Left colon (tissue), 2 donors: ENCODE measurements at places on chromosomes 4 and X.
A peak's percentile ranks its signal among the peaks of the same experiment; 100 is the strongest.

DNA sequence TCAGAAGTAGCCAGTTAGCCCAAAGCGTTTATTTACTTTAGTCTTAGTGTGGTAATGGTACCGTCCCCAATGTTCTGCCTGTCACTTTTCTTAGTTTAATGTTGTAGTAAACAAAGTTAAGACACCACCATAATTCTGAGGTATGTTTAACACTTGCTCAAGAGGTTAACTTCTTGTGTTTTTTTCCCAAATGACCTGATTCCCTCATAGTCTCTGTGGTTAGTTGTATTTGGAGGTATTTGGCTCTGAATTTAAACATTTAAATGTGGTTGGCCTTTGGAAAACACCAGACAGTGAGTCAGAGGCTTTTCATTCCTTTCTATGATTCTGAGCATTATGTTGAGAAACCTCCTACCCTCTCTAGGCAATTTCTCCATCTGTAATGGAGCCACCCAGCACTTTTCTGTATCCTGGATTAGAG is 47.9 kb downstream of the CXCL1 start:
- DNase-seq = no peak

- DNase-seq = no peak
These were observed 3.1 kb downstream of the JADE1 start for GRCh38 chr4:128812442-128813235.

- no peak for DNase-seq
These were observed 973.3 kb upstream of the FTHL17 start for GRCh38 chrX:32045149-32045548.

DNA sequence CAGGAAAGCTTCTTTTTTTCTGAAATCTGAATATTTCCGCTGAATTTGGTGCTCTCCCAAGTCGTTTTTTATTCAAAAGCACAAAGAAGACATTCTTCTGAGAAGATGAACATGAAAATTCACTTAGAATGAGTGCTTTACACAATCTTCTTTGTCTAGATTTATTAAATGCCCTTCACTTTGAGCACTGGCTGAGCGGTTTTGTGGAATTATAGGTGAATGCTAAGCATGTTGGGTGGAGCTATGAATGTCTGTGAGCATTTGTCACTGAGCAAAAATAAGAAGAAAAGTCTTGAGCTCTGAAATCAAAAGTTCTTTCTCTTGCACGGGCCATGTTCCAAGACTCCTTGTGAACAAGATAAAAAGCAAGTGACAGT is 13.1 kb downstream of the GASK1B start:
- no peak for DNase-seq

- DNase-seq = no peak
These were observed 104.2 kb downstream of the TMEM131L start for GRCh38 chr4:153570228-153570973.

GRCh38 chr4:9885958-9886357 is 104.5 kb downstream of the DRD5 start:
- no peak for DNase-seq

DNA sequence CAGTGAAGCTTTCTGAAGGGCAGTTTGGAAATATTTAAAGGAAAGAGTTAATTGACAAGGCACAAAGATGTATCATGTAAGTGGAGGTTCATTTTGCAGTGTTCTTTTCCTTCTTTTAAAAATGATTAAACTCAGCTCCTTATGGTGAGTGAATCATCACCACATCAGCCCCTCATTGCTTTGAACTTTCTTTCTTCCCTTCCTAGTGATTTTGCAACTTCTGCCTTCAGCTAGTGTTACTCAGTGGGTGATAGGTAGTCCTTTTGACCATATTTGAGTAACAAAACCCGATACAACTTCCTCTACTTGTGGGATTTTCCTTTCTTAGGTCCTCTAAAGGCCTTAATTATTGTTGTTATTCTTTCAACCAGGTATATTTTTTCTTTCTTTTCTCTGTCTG is 8.2 kb downstream of the ZCCHC4 start:
- no peak for DNase-seq

- no peak for DNase-seq
These were observed 1459.9 kb downstream of the PCDH7 start for GRCh38 chr4:32180086-32180485.

GRCh38 chrX:140563893-140564292 is 59.0 kb upstream of the SOX3 start:
- no peak for DNase-seq

GRCh38 chrX:129772796-129773431 is 6.8 kb upstream of the SASH3 start:
- DNase-seq = peak; percentile 88

GRCh38 chr4:105197777-105198176 is 51.1 kb downstream of the TET2 start:
- no peak for DNase-seq

DNA sequence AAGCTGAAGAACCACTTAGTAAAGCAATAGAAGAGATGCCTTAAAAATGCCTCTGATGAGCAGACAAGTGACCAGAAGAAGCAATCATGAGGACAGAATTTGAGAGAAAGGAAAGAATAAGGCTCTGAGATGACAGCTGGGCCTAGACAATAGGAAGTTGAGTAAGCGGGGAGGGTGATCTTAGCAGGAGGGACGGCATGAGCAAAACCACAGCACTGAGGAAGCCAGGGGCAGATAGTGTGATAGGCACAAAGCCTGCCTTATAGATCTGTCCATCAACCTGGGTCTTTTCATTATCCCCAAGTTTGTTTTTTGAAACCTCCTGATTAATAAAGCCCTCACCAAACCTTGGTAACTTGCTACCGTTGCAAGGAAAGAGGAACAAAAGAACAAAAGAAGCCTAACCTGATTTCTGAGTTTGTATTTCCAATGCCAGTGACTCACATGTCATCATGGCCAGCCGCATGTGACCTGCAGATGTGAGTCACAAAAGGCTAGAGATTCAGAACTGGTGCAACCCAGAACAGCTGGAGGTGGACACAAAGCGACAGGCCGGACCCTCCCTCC is 55.7 kb upstream of the PPARGC1A start:
- no peak for DNase-seq

- DNase-seq = no peak
These were observed 10.7 kb downstream of the RBPJ start for GRCh38 chr4:26331380-26331950.

DNA sequence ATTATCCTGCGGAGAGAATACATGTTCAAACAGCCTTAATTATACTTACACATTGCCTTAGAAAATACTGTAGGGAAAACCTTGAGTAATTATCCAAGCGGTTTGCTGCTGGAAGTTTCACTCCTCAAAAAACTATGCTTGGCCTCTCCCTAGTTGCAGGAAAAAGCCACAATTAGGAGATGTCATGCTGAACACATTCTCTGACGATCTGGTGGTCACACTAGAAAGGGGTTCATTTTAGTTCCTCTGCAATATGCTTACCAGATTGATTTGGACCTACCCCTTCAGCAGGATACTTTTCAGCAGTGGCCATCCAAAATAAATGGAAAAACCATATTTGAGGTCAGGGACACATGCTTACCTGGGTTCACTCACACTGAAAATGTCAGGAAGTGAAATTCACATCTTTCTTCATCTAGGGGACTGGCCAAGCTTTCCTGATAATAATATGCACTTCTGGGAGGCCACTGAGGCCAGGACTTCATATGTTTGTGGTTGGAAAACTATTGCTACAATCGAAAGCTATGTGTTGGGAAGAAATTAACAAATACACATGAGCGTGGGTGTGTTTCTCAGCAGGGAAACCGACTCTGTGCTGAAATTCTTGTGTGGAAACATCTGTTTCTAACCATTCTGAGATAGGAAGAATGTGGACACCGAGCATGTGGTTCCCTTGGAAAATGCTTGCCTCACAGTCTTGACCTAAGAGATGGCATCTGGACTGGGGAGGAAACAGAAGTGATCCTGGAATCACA is 68.8 kb downstream of the ATXN3L start:
- DNase-seq = no peak

GRCh38 chr4:86944964-86945781 is 10.4 kb downstream of the AFF1 start:
- DNase-seq = no peak

GRCh38 chrX:68703369-68703768 is 55.9 kb downstream of the STARD8 start:
- no peak for DNase-seq

- DNase-seq = no peak
These were observed 17.8 kb downstream of the ANXA3 start for GRCh38 chr4:78569306-78569821.

DNA sequence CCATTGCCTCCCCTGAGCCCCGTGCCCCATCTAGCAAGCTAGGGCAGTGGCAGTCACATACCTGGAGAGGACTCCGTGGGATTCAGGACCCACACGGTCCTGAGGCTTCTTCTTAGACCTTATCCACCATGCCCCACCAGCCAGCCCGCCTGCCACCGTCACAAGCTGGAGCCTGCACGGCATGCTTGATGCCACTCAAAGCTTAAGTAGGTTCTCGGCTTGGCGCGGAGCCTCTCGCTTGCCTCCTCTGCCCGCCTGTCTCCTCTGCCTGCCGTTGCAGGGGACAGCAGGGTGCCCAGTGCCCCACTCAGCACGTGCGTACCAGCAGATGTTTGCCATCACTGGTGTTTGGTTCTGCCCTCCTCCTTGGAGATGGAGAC is 14.1 kb downstream of the PSAPL1 start:
- peak; percentile 16 for DNase-seq

- peak; percentile 76 for DNase-seq
These were observed 10.4 kb upstream of the TSPYL2 start for GRCh38 chrX:53071604-53072417.

GRCh38 chr4:17368408-17368807 is 143.5 kb downstream of the QDPR start:
- DNase-seq = no peak

DNA sequence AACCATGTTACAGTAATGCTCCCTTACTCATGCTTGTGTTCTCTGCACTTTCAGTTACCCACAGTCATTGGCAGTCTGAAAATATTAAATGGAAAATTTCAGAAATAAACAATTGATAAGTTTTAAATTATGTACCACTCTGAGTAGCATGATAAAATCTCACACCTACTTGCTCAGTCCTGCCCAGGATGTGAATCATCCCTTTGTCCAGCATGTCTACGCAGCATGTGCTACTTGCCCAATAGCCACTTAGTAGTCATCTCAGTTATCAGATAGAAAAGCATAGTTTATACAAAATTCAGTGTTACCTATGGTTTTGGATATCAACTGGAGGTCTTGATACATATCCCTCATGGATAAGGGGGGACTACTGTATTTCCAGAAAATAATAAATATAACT is 577.1 kb downstream of the GALNTL6 start:
- no peak for DNase-seq

- peak; percentile 17 for DNase-seq
These were observed 11.0 kb downstream of the ATP5ME start for GRCh38 chr4:663046-663437.

GRCh38 chr4:41057467-41057866 is 156.9 kb downstream of the APBB2 start:
- DNase-seq = no peak

DNA sequence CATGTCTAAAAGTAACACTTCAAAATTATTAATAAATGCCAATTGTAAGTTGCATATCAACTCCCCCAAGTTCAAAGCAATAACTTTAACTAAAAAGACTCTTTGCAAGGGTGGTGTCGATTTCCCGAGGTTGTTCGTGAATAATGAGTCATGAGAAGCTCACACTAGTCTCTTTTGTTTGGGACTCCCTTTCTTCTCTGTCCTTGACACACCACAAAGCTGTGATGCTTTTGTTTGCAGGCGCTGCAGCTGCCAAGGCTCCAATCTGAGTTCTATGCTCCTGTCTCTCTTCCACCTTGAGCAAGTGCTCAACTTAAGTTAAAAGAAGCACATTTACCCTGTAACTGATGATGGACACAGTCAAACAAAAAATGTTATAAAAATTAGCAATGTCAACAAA is 65.9 kb downstream of the FAT1 start:
- no peak for DNase-seq

GRCh38 chrX:36534900-36535299 is 473.3 kb upstream of the FAM47C start:
- DNase-seq = no peak

GRCh38 chrX:43375136-43375535 is 281.0 kb upstream of the MAOA start:
- no peak for DNase-seq

- no peak for DNase-seq
These were observed 247.0 kb downstream of the C4orf33 start for GRCh38 chr4:129342819-129343408.

GRCh38 chrX:40055495-40055894 is 42.3 kb downstream of the BCOR start:
- DNase-seq = no peak

- no peak for DNase-seq
These were observed 89.6 kb upstream of the KIT start for GRCh38 chr4:54568184-54568583.

GRCh38 chrX:10755439-10756334 is 135.3 kb upstream of the MID1 start:
- no peak for DNase-seq

DNA sequence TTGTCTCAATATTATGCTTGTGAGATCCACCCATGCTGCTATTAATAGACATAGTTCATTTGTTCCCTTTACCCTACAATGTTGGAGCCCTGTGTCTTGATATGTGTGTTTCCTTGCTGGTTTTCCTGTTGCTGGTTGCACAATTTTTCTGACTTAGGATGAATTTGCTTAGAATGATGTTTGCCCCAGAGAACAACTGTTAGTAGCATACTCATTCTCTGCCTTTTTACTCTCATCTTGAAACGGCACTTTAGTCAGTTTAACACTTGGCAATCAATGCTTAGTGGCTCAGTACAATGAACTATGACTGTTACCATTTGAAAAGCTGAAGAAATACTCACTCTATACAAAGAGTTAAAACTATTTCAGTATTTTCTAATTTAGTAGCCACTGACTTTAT is 158.8 kb upstream of the NDST4 start:
- no peak for DNase-seq

DNA sequence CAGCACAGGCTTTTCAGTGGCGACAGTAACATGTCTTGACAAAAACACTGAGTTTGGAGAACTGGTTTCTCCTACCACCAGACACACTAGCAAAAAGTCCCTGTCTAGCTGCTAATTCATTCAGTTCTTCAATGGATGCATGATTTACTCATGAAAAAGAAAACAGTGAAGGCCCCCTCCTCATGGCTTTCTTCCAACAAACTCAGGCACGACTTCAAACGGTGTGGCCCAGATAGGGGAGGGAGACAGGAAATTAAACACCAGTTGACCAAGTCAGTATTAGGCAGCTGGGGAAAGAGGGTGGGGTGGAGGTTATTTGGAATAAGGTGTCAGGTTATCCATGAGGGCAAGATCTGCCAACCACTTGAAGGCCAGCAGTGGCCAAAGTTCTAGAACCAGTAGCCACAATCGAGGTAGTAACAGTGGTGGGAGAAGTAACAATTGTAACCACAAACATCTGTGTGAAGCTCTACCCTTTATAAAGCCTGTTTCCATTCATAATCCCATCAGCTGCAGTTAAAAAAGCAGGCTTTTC is 60.2 kb downstream of the SEPSECS start:
- DNase-seq = no peak

GRCh38 chr4:168654104-168654847 is 157.4 kb downstream of the PALLD start:
- peak; percentile 83 for DNase-seq

GRCh38 chrX:22351966-22352365 is 79.3 kb downstream of the CBLL2 start:
- DNase-seq = no peak
